Central memory CD4-positive, alpha-beta T cell (primary cell): ENCODE measurements at places on chromosomes 1 and 21.
A peak's percentile ranks its signal among the peaks of the same experiment; 100 is the strongest.

DNA sequence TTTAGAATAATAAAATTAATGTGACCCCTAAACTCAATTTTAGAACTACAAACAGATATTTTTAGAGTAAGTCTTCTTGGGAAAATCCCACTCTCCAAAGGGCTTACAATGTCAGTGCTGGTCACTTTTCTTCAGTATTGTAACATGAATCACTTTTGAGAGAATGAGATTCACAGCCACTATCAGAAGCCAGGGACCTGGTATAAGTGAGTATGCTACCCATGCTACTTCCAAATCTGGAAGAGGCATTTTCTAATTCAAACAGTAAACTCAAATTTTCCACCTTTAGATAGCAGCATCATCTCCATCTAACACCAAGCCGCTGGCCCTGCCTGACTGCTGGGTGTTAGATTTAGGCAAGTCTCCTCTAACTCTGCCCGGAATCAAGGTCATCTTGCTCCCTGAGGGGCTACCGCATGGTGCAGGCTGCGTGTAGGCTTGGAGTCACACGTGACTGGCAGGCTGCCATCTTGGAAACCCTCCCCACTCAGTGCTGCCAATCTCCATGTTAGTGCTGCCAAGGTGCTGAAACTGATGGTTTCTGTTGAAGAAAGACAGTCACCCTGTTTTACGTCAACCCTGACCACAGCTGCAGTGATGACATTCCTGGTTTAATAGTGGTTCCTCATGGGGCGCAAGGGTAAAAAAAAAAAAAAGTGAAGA lies 882.9 kb upstream of the B3GALT2 start:
- no peak for DNase-seq

- DNase-seq: no peak
These were observed 44.7 kb upstream of the GJA5 start for GRCh38 chr1:147804942-147805723.

GRCh38 chr21:45279446-45280177 lies 8.1 kb downstream of the POFUT2 start:
- DNase-seq: no peak

DNA sequence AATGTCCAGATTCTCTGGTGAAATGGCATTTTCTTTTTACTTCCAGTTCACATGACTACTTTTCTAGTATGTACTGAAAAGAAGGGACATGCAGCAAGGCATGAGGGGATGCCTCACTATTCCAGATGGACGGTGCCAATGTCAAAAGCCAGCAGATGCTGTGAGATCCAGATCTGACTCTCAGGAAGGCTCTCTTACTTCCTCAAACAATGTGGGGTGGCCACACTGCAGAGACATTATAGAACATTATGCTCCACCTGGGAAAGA lies 17.7 kb downstream of the CRYZ start:
- no peak for DNase-seq

DNA sequence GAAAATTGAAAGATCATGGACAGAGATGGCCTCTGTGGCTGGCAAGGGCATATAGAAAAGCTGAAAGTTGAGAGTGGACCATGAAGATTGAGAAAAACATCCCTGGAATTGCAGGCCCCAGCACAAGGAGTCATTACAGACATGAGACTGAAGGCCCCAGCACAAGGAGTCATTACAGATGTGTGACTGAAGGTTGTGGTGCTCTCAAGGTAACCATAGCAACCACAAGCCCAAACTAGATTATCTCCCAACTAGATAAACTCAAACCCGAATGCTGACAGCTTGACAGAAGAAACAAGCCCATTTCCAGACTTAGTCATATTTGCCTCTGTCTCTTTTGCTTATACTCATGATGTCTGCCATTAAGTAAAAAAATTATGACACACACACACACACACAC lies 1252.1 kb upstream of the ADGRL4 start:
- no peak for DNase-seq

GRCh38 chr1:9213956-9214355 lies 20.6 kb upstream of the H6PD start:
- no peak for DNase-seq

DNA sequence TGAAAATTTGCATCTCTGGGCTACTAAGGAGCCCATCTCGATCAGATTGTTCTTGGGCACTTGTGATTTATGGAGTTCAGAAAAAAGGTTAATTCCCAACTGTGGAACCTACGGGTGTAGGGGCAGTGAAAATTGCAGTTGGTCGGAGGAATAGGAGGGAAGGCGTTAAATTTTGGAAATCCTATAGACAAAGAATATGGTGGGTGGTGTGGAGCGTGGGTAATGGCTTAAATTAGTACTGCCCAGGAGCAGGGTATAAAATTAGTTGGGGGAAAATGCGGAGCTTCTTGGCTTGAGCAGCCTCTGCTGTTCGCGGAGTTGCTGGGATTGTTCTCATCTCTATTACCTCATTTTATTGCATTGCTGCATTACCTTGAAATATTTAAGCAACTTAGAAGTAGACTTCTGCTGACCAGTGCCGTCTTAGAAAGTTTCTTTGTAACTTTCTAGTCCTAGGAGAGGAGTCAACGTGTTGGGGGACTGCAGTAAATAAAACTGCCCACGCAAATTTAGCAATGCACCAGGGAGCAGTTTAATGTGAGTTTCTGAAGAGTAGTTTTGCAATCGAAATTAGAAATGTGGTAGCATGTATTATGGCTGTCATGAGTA lies 514 bp downstream of the S1PR1 start:
- DNase-seq: peak; percentile 35

GRCh38 chr1:30633294-30633693 lies 90.1 kb downstream of the MATN1 start:
- no peak for DNase-seq

GRCh38 chr1:91651661-91652071 lies 151.0 kb downstream of the CDC7 start:
- no peak for DNase-seq

GRCh38 chr1:234856845-234857245 lies 246.9 kb upstream of the IRF2BP2 start:
- no peak for DNase-seq
